Mesenteric fat pad (tissue), 1 donor: ENCODE measurements at places on chromosomes 2 and 18. TPM values are rescaled to one million over a fixed set of nuclear protein-coding genes. Genes with fewer than 3 reads are reported as not detected.

Gene VPS4B
- total RNA-seq, result 47.9 TPM

Gene KCNJ13
- total RNA-seq, result not detected

Gene STK39
- 40.5 TPM for total RNA-seq

Gene DTNA
- total RNA-seq, result 19.7 TPM

Gene CTNNA2
- total RNA-seq, result not detected

Gene KIDINS220
- 47.7 TPM for total RNA-seq

Gene CYTIP
- total RNA-seq, result 16.0 TPM

Gene TRIM43
- total RNA-seq, result not detected
